ENCODE measurements at places on chromosomes 1 and 21. TPM values are rescaled to one million over a fixed set of nuclear protein-coding genes. Genes with fewer than 3 reads are reported as not detected.
A peak's percentile ranks its signal among the peaks of the same experiment; 100 is the strongest.

The SMIM1 gene
- 3.0 TPM for total RNA-seq

The UQCRH gene
- 258 TPM for total RNA-seq

The PPIE gene
- 55.3 TPM for total RNA-seq

The ARMH1 gene
- 67.3 TPM for total RNA-seq

The GIPC2 gene
- total RNA-seq = 0.09 TPM

The OR4F16 gene
- not detected for total RNA-seq

The TIAM1 gene
- total RNA-seq = 60.7 TPM

GRCh38 chr1:108560189-108560873 is 431 bp downstream of the EEIG2 start:
- peak overlapping the region; percentile 81 for H3K27ac ChIP-seq
- H3K27me3 ChIP-seq = no peaks in the 10 kb centered on the region
- peak overlapping the region; percentile 90 for H3K4me3 ChIP-seq
- DNase-seq = peak; percentile 53
- peaks cover 41% of the 10 kb centered on the region for H3K4me1 ChIP-seq

DNA sequence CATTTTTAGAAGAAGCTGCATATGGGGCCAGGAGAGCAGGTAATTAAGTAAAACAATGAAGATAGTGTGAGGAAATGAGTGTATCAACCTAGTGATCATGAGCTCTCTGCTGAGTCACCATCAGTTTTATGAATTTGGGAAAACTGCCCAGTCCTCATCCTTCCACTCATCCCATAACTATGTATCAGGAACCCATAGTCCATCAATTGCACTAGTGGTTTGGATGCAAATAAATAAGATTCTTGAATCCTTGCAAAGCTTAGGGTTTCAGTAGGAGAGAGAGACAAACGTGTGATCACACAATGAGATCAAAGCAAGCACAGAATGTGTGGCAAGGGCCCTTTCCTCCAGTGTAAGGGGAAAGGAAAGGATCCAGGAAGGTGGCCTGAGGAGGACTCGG is 145.6 kb downstream of the ZZZ3 start:
- DNase-seq = no peak
- H3K4me3 ChIP-seq = no peak overlapping the region
- no peak overlapping the region for H3K27ac ChIP-seq
- H3K27me3 ChIP-seq = no peaks in the 10 kb centered on the region

GRCh38 chr21:43866659-43867331 is 1.8 kb downstream of the AGPAT3 start:
- peak overlapping the region; percentile 79 for H3K4me3 ChIP-seq
- peak overlapping the region; percentile 95 for H3K27ac ChIP-seq
- peak; percentile 78 for DNase-seq
- H3K36me3 ChIP-seq = peaks cover 36% of the 10 kb centered on the region

- no peak overlapping the region for H3K4me3 ChIP-seq
- H3K36me3 ChIP-seq = peaks cover 63% of the 10 kb centered on the region
- no peak overlapping the region for H3K27ac ChIP-seq
- H3K4me1 ChIP-seq = peaks cover 10% of the 10 kb centered on the region
- no peak for DNase-seq
These were observed 39.1 kb downstream of the NIPAL3 start for GRCh38 chr1:24454673-24455072.

DNA sequence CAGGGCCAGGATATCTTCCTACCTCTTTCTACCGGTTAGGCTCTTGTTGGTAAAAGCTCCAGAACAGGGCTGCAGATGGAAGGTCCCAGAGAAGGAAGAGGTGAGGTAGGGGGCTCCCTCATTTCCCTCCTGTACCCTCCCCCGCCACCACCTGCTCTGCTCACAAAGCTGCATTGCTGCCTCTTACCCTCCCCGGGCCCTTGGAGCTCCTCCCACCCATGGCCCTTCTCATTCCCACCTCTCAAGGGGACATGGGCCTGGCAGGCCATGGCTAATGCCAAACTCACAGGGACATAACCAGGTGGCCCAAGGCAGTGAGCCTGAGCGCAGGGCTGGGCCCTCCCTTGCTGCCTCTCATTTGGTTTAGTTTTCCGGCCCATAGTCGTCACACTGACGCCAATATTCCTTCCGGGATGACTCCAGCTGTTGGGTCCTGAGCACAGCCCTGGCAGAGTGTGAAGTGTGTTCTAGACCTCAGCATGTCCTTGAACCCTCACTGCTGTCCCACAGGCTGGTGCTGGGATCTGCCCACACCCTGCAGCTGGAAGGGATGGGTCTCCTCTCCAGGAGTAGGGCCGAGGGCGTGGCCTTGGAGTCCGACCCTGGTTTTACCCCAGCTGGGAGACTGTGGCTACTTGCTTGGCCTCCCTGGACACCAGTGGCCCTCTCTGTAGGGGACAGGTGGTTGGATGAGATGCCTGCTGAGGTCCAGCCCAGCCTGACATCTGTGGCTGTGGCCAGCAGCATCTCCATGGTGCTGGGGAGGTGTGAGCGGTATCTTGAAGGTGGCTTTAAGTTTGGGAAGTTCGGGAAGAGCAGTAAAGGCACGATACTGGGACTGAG is 104.6 kb downstream of the ARHGEF10L start:
- no peaks in the 10 kb centered on the region for H3K4me1 ChIP-seq
- no peak overlapping the region for H3K4me3 ChIP-seq
- no peaks in the 10 kb centered on the region for H3K27me3 ChIP-seq

GRCh38 chr1:147567594-147568381 is 26.5 kb downstream of the BCL9 start:
- H3K27me3 ChIP-seq = no peaks in the 10 kb centered on the region
- DNase-seq = no peak

- no peaks in the 10 kb centered on the region for H3K36me3 ChIP-seq
- DNase-seq = no peak
- H3K27me3 ChIP-seq = no peaks in the 10 kb centered on the region
- no peak overlapping the region for H3K27ac ChIP-seq
- peaks cover 19% of the 10 kb centered on the region for H3K4me1 ChIP-seq
These were observed 24.0 kb upstream of the WASF2 start for GRCh38 chr1:27513958-27514357.

DNA sequence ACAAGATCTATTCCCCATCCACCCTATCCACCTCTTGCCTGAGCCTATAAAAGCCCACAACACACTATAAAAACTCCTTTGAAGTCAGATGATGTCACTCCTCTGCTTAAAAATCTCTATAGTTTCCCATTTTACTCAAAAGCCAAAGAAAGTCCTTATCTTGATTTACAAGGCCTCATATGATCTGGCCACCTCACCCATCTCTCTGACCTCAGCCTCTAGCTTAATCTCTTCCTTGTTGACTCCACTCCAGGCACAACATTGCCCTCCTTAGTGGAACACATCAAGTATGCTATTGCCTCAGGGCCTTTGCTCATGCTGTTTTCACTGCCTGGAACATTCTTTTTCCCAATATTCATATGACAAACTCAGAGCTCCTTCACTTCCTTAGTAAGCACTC is 33.3 kb downstream of the ZNF281 start:
- no peak for DNase-seq
- peaks cover 4% of the 10 kb centered on the region for H3K4me1 ChIP-seq
- H3K4me3 ChIP-seq = no peak overlapping the region
- H3K36me3 ChIP-seq = no peaks in the 10 kb centered on the region
- H3K27ac ChIP-seq = no peak overlapping the region

DNA sequence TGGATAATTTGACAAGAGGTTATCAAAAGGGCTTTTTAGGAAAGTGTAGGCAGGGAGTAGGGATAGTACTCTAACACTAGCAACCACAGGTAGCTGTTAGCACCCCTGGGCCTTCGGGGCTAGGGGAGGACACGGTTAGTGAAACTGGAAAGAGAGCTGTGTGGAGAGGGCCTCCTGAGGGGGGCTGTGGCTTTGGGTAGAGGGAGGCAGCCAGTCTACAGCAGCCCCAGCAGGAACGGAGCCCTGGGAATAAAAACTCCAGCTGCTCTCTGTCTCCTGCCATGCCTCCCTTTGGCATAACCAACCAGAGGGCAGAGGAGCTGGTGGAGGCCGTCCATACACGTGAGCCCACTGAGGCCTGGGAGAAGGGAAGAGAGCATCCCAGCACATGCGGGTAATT is 223.2 kb downstream of the FOXD2 start:
- no peak overlapping the region for H3K27ac ChIP-seq
- no peak for DNase-seq
- peaks cover 14% of the 10 kb centered on the region for H3K27me3 ChIP-seq
- no peak overlapping the region for H3K4me3 ChIP-seq
- no peaks in the 10 kb centered on the region for H3K4me1 ChIP-seq
- H3K36me3 ChIP-seq = no peaks in the 10 kb centered on the region

- no peak for DNase-seq
- H3K27ac ChIP-seq = no peak overlapping the region
- peak overlapping the region; percentile 71 for H3K4me3 ChIP-seq
These were observed 6.1 kb downstream of the RNF223 start for GRCh38 chr1:1067860-1068516.

- no peak overlapping the region for H3K27ac ChIP-seq
- no peaks in the 10 kb centered on the region for H3K36me3 ChIP-seq
These were observed 47.5 kb upstream of the PLA2G2C start for GRCh38 chr1:20233866-20234265.

DNA sequence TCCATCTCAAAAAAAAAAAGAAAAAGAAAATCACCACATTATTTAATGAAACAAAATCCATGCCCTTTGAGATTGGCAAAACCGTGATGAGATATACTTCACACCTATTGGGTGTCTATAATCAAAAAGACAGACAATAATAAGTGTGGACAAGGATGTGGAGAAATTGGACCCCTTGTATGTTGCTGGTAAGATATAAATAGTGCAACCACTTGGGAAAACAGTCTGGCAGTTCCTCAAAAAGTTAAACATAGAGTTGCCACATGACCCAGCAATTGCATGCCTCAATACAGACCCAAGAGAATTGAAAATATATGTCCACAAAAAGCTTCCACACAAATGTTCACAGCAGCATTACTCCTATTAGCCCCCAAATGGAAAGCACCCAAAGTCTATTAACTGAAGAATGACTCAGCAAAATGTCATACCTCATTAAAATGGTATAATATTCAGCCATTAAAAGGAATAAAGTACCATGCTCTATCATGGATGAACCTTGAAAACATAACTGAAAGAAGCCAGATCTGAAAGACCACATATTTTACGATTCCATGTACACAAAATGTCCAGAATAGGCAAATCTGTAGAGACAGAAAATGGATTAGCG is 24.3 kb downstream of the LMOD1 start:
- DNase-seq = no peak

DNA sequence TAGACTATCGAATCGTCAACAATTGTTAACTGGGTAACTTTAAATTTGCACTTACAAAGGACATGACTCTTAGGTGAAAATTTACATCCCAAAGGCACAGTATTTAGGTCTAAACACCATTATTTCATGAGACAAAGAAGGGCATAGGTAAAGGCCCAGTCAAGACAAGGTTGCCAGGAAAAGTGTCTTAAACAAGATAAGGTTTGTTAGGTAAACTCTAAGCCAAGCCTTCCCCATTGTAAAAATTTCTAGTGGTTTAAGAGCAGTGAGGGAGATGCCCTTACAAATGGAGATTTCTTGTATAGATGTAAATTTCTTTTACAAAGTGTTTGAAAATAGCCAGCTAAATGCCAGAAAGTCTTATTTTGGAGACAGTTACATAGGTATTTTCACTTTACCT is 36.9 kb upstream of the FNBP1L start:
- peaks cover 2% of the 10 kb centered on the region for H3K36me3 ChIP-seq
- H3K27ac ChIP-seq = no peak overlapping the region
- no peak overlapping the region for H3K4me3 ChIP-seq

- peak overlapping the region; percentile 88 for H3K4me3 ChIP-seq
- DNase-seq = no peak
- H3K27me3 ChIP-seq = no peaks in the 10 kb centered on the region
- peaks cover 76% of the 10 kb centered on the region for H3K4me1 ChIP-seq
These were observed 1.3 kb downstream of the MEF2D start for GRCh38 chr1:156499194-156499841.
